ENCODE measurements at places on chromosomes 2 and 18.

DNA sequence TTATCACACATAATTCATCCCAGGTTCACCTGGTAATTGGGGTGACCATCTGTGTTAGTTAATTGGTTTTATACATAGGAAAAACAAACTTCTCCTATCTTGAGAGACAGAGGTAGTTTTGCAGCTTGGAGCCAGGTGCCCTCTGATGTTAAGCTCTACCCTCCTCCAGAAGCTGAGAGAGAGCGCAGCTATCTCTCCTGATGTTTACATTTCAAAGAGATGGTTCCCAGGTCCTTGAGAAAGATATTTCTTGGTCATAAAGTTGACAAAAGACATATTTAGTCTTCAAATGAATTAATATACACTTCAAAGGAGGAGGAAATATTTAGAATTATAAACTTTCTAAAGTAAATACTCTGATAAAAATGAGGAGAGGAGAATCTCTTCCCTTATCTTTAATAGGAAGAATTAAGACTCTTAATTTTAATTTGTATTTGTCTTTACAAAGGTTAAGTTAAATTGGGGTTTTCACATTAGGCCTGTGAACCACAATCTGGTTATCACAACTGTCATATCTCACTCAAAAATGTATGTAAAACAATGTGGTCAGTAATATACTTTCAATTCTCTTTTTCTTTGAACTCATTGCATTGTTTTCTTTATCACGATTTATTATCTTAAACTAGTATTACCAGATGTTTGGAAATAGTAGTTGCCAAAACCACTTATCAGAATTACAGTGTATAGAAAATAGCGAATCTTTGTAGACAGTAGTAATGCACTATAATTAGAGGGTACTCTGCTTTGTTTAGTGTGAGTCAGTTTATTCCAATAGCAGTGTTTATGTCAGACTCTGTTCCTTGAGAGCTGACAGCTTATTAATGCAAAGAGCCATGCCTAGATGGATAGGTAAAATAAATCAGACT lies 26.8 kb downstream of the SERPINB4 start:
- no peak for DNase-seq

DNA sequence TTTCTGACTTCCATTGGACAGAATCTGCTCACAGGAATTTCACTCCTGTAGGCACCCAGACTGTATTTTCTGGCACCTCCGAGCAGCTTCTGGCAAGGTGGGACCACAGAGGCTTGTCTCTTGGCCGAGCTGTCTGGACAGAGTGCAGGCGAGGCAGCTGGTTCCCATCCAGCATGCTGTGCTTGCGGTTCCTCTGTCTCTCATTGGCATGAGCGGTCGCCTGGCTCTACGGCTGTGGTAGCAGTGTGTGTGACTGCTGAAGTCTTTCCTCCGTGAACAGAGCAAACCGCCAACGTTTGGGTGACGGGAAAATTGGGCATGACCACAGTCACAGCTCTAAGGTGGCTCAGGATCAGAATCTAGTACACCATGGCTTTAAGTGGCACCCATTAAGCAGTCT lies 411.7 kb upstream of the NETO1 start:
- no peak for DNase-seq

DNA sequence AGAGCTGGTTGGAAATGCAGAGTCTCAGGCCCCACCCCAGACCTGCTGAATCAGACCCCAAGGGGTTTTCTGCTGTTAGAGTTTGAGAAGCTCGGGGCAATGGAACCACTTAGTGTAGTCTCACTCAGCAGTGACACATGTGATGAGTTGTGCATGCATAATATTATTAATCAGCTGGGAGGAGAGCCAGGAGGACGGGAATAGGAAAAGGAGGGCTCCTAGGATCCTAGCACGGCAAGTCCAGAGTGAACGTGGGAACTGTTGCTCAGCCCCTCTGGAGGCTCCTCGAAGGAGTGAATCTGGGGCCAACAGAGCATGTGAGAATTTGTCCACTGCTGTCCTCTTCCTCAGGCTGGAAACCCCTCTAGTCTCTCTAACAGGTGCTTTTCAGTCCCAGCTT lies 87.1 kb downstream of the HS1BP3 start:
- no peak for DNase-seq

DNA sequence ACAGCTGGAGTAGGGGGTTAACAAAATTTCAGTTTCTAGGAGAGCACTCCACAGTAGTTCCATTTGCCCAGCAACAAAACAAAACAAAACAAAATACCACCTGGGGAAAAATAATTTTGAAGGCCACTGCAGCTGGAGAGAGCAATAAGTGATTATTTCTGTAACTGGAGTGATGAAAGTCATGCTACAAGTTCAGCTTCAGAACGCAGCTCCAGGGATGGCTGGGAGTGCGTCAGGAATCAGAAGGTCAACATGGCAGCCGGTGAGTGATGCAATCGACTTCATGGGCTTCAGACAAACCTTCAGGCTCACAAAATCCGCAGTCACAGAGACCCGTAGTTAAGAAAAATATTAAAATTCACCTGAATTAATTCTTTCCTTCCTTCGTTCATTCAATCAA lies 41.0 kb downstream of the ABHD3 start:
- no peak for DNase-seq

DNA sequence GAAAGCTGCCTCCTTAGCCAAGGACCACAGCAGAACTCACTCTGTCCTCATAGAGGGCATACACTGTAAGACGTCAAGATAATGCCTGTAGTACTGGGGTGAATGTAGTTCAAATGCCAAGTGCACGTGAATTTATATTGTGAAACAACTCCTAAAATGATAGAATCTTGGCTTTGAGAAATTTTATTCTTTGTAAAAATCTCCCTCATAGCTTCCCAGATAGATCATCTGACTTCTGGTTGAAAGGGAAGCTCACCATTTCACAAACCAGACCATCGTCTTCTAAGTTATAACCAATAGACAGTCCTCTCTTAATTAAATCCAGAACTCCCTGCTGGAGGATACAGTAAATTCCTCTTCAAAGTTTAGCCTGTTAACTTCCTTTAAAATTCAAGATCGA lies 110.9 kb upstream of the MSTN start:
- no peak for DNase-seq

DNA sequence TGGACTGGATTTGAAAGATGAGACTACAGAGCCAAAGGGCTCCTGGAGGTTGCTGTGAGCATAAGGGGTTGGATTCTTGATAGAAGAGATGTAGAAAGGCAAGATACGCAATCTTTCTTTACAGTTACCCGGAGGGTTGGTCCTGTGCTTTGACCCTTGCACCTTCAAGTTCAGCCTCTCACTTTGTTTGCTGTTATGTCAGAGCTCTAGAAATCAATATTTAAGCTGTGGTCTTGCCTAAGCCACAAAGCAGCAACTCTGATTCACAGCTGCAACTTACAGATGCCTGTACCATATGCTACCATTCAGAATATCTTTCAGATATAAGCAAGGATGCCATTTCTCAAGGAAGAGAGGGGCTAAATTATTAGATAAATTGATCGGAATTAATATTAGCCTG lies 943.1 kb upstream of the LRRTM1 start:
- no peak for DNase-seq

All from non-pigmented ciliary epithelial cell (primary cell).